ENCODE measurements at places on chromosomes 16 and 17.

- DNase-seq = no peak
Observed at GRCh38 chr17:76747716-76748363, 9.9 kb downstream of the MFSD11 start.

- DNase-seq = no peak
Observed at GRCh38 chr17:30378241-30378824, 394 bp upstream of the CPD start.

- DNase-seq = no peak
Observed at GRCh38 chr17:7982666-7983065, 19.7 kb upstream of the GUCY2D start.

DNA sequence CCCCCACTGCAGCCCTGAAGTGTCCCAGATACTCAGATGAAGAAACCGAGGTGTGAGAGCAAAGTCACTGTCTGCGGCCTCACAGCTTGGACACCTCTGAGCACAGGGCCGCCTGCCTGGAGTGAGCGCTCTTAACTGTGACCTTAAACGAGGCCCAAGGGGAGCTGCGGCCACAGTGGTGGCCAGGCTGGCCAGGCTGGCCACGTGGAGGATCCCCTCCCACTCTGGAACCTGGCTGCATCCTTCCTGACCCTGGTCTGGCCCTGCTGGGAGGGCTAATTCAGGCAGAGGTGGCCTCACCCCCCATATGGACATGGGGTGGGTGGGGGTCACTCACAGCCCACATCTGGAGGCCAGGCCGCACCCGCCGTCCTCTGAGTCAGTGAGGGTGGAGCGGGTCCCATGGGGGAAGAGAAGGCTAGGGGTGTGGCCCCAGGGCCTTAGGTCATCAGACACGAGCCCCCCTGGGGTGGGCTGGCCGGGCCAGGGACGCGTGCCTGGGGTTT, 6.6 kb downstream of the VASN start:
- no peak for DNase-seq

DNA sequence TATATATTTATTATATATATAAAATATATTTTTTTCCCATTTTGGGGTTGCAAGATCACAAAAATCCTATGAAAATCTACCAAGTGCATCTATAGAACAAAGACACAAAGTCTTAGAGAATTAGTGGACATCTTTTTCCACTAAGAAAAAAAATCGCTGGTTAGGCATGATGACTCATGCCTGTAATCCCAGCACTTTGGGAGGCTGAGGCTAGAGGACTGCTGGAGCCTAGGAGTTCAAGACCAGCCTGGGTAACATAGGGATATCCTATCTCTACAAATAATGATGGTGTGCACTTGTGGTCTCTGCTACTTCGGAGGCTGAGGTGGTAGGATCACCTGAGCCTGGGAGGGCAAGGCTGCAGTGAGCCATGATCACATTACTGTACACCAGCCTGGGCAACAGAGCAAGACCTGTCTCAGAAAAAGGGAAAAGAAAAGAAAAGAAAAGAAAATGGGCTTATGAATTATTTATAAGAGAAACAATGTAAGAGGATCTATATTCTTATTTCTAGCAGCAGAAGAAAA, 185.1 kb upstream of the PSMD7 start:
- DNase-seq = no peak

DNA sequence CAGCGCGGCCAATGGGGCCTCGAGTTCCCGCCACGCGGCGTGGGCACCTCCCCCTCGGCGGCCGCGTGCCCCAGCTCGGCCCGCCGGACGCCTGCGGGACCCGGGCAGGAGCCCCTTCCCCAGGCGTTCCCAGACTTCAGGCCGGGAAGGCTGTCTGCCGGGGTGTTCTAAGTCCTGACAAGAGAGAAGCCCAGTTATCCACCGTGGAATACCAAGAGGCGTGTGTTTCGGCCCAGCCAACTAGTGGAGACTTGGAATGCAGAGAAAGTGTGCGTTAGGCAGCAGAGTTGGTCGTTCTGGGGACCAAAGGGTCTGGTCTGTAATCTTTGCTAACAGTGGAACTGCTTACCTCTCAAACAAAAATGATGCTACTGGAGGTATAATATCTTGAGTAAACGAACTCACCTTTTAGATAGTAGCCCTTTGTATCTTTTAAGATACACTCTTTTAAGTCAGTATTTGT, 251 bp upstream of the HSF5 start:
- DNase-seq = no peak

DNA sequence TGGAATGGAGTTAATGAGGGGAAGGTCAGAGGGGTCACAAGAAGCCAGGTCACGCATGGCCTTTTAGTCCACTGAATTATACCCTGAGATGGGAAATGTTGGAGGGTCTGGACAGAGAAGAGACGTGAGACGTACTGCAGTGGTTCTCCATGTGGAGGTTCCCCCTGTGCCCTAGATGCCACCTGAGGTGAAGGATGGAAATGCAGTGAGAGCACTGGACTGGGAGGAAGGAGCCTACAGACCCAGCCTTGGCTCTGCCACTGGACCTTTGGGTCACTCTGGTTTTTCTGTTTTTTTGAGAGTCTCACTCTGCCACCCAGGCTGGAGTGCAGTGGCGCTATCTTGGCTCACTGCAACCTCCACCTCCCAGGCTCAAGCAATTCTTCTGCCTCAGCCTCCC, 1.8 kb upstream of the PLSCR3 start:
- DNase-seq = no peak

DNA sequence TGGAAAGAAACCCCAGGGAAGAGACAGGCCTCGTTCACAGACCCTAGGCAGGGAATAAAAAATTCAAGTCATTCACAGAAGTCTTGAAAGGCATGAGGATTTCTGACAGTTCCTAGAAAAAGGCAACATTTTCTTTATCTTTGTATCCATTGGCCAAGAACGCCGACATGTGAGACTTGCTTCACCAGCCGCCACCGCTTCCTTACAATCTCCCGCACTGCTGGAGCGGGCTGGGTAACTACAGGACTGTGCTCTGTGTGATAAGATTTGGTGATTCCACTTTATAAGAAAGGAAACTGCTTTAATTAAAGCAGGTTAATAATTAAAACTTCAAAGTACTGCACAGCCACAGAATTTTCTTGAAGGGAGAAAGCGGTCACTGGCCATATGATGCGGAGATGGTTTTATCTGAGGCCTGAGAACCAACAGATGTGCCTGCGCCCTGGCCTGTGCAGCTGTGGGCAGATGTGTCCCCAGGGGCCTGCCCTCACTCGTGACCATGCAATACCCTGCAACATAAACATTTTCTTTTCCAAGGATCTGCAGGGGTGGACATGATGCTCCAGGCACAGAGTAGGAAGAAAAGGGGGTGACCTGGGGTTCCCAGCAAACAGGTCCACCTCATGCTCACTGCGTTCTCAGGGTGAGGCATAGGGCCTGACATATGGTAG, 13.0 kb upstream of the LGALS3BP start:
- no peak for DNase-seq

DNA sequence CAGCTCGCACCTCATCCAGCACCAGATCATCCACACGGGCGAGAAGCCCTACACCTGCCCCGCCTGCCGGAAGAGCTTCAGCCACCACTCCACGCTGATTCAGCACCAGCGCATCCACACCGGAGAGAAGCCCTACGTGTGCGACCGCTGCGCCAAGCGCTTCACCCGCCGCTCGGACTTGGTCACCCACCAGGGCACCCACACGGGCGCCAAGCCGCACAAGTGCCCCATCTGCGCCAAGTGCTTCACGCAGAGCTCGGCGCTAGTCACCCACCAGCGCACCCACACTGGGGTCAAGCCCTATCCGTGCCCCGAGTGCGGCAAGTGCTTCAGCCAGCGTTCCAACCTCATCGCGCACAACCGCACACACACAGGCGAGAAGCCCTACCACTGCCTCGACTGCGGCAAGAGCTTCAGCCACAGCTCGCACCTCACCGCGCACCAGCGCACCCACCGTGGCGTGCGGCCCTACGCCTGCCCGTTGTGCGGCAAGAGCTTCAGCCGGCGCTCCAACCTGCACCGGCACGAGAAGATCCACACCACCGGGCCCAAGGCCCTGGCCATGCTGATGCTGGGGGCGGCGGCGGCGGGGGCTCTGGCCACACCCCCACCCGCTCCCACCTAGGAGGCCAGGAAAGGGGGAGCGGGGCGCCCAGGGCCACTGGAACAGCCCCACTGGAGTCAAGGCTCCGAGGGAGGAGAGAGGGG, 7.5 kb downstream of the ZNF205 start:
- no peak for DNase-seq

DNA sequence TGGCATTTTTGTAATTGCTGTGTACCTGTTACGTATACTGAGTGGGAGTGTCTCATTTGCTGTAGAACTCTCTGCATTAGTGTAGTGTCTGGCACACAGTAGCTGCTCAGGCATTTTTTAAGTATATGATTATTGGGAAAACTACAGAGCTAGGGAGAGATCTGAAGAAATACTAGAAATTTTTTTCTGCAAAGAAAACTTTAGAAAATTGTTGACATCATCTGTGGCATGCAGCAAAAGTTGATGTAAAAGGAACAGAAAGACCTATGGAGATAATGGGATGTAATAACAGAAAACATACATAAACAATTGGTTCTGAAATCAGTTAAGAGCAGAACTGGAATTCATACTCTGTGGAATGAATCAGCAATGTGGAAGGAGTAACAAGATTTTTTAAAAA, 11.6 kb downstream of the CLTC start:
- DNase-seq = no peak

DNA sequence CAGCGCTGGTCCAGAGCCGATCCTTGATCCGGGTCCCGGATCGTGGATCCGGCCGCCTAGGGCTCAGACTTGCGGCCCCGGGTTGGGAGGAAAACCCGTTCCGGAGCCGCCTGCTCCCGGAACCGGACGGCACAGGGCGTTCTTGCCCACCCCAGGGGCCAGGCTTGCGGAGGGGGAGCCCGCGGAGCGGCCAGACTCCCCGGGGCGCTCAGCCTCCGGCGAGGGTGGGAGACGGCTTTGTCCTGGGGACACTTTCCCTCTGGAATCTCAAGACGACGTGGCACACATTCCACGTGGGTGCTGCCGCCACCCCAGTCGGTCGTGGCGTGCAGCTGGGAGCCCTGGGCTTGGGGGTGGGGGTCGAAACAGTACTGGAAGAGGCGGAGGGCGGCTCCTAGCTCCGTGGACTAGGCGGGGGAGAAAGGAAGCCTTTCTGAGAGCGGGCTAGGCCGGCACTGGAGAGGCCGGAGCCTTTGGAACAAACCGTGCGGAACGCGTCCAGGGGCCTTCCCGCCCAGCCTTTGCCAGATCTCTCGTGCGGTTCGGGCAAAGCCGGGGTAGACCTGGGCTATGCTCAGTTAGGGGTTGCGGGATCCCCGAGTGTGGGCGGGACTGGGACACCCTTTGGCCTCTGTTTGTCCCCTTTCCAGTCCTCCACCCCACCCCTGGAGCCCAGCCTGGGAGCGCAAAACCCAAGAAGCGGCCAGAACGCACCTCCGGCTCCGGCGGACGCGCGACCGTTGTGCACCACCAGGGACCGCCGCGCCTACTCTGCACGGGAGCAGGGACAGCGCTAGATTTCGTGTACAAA, 26.5 kb downstream of the SREBF1 start:
- no peak for DNase-seq

- no peak for DNase-seq
Observed at GRCh38 chr17:44118427-44119050, 4.9 kb downstream of the HDAC5 start.

DNA sequence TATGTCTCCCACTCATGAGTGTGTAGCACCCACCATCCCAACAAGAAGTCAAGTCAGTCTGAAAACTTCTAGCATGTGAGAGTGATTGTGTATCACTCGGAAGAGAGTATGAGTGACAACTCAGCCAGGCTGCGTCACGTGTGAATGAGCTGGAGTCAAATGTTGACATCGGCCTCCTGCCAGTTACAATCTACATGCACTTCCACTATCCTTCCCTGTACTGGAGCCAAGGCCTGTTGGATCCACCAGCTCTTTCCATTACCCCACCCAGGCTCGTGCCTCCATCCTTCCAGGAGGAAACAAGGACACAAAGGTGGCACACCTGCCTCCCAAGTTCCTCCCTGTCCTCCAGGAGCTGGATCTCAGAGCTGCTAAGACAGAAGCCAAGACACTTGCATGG, 64.5 kb downstream of the ASIC2 start:
- DNase-seq = no peak

DNA sequence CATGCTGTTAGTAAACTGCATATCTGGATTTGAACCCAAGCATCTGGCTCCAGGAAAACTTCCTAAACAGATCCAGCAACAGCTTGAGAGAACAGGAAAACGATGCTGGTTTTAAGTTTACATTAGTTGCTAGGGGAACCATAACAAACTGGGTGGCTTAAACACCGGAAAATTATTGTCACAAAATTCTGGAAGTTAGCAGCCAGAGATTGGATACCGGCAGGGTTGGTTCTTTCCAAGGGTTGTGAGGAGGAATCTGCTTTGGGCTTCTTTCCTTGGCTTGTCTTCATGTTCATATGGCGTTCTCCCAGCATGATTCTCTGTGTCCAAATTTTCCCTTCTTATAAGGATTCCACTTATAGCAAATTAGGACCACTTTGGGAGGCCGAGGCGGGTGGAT, 276.9 kb upstream of the TOM1L1 start:
- DNase-seq = no peak

DNA sequence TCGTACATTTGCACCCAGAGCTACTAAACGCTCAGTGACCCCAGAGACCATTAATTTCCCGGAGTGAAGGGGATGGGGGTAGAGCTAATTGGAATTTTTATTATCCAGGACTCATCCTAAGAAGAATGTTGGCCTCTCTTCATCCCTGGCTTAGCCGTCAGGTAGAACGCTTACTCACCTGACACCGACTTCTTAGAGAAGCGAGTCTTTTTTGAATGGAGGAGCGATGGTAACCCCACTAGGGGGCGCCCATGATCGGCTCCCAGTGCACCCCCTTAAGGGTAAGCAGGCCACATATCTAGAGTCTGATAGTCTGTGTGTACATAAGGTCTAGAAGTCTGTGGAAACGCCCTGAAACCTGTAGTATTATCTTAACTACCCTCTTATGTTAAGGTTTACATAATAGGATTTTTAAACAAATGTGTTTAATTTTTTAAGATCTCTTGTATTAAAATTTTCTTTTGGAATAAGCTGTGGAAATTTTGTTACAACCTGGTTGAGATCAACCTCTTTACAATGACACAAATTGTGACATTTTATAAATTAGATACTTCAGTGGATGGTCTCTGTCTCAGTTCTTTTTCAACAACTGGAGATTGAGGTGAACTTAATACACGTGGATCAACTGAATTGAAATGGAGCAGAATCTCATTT, 229.8 kb downstream of the CPPED1 start:
- no peak for DNase-seq

GRCh38 chr16:3022684-3023414, 893 bp downstream of the HCFC1R1 start:
- peak; percentile 54 for DNase-seq

GRCh38 chr17:18960803-18961511, 9.0 kb downstream of the SLC5A10 start:
- DNase-seq = peak; percentile 55
